ENCODE measurements at places on chromosomes 1 and 21. TPM values are rescaled to one million over a fixed set of nuclear protein-coding genes. Genes with fewer than 3 reads are reported as not detected.

The SLC16A4 gene
- 1.6 TPM for total RNA-seq

The KRTAP11-1 gene
- total RNA-seq = not detected

The S100A8 gene
- total RNA-seq = 6.0 TPM

The RUNX3 gene
- total RNA-seq = 0.25 TPM

The IVL gene
- not detected for total RNA-seq

The PDZK1IP1 gene
- not detected for total RNA-seq

The CRNN gene
- not detected for total RNA-seq

The S100A7 gene
- not detected for total RNA-seq

The SORT1 gene
- total RNA-seq = 346 TPM

The ROR1 gene
- total RNA-seq = 19.3 TPM

The TINAGL1 gene
- total RNA-seq = 179 TPM

The CR1L gene
- not detected for total RNA-seq

The CELA3A gene
- not detected for total RNA-seq

All from heart left ventricle (tissue), 16 donors.